ENCODE measurements at places on chromosomes 5 and 9.

- DNase-seq, result no peak
These were observed 308.4 kb downstream of the ISL1 start for GRCh38 chr5:51691538-51692079.

GRCh38 chr5:174724484-174725260 lies at the start of gene MSX2:
Gene MSX2, plus strand, starts transcription at chr5:174724582. Its CDS starts 78 bp downstream, at chr5:174724660.
- DNase-seq, result peak; percentile 53

DNA sequence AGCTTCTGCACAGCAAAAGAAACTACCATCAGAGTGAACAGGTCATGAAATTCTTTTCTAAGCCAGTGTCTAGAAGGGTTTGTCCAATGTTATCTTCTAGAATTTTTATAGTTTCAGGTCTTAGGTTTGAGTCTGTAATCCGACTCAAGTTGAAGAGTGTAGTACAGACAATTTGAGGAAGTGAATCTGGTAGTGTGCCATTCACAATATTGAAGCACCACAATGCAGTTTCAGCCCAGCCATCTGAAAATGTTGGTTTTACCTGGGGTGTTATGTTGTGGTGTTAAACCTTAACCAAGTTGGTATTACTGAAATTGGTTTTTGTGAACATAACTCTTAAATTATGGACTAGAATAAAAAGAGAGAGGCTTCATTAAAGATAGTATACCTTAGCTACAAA lies 77.2 kb downstream of the ADAMTS16 start:
- DNase-seq, result no peak

- DNase-seq, result no peak
These were observed 52.3 kb downstream of the NTNG2 start for GRCh38 chr9:132214027-132214622.

DNA sequence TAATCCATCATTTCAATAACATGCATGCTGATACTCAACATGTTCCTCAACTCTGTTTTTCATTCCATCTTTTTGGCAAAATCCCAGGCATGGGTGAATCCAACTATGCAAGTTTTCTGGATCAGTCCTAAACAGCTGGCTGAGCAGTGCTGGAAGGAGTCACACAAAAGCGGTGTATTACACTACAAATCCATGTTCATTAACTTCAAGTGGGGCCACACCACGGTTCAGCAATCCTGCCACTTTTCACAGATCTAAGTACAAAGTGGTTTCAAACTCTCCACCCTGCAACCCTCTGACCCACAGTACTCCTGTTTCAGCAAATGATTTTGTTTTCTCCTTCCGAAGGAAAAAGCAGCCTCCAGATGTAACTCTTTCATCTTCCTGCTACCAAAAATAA lies 222.5 kb downstream of the EPB41L4A start:
- DNase-seq, result no peak

GRCh38 chr9:109817846-109818472 lies 38.0 kb downstream of the PALM2AKAP2 start:
- no peak for DNase-seq

GRCh38 chr5:79560771-79561524 lies 47.0 kb upstream of the HOMER1 start:
- DNase-seq, result no peak

All from CD4-positive, alpha-beta T cell (primary cell).